Mammary microvascular endothelial cell (primary cell): ENCODE measurements at places on chromosomes 5 and 9. TPM values are rescaled to one million over a fixed set of nuclear protein-coding genes. Genes with fewer than 3 reads are reported as not detected.

OGN gene
- not detected in 2 replicates for total RNA-seq

SAXO1 gene
- total RNA-seq, result not detected in 2 replicates

STING1 gene
- 82.1 and 120 TPM in 2 replicates for total RNA-seq

DMRT3 gene
- total RNA-seq, result not detected in 2 replicates

CCDC107 gene
- total RNA-seq, result 13.1 and 25.2 TPM in 2 replicates

SPINK13 gene
- total RNA-seq, result not detected in 2 replicates

NDUFB6 gene
- total RNA-seq, result 91.9 and 114 TPM in 2 replicates

RC3H2 gene
- 39.3 and 44.4 TPM in 2 replicates for total RNA-seq

ARID3C gene
- 0.34 TPM in 1 of 2 replicates, not detected in the other for total RNA-seq

NINJ1 gene
- 31.9 and 42.7 TPM in 2 replicates for total RNA-seq

KCNMB1 gene
- total RNA-seq, result 0.30 TPM in 1 of 2 replicates, not detected in the other

FAM221B gene
- total RNA-seq, result not detected in 2 replicates

TAF11L5 gene
- not detected in 2 replicates for total RNA-seq

GAS1 gene
- total RNA-seq, result under 0.01 and 0.25 TPM in 2 replicates

LHFPL2 gene
- total RNA-seq, result 28.9 and 37.6 TPM in 2 replicates

SH2D3C gene
- 70.7 and 86.0 TPM in 2 replicates for total RNA-seq

MACROH2A1 gene
- total RNA-seq, result 157 and 162 TPM in 2 replicates

SHROOM1 gene
- total RNA-seq, result 11.4 and 13.9 TPM in 2 replicates

RHOBTB3 gene
- 160 and 167 TPM in 2 replicates for total RNA-seq
